T-cell (primary cell): ENCODE measurements at places on chromosomes 7 and 10.

DNA sequence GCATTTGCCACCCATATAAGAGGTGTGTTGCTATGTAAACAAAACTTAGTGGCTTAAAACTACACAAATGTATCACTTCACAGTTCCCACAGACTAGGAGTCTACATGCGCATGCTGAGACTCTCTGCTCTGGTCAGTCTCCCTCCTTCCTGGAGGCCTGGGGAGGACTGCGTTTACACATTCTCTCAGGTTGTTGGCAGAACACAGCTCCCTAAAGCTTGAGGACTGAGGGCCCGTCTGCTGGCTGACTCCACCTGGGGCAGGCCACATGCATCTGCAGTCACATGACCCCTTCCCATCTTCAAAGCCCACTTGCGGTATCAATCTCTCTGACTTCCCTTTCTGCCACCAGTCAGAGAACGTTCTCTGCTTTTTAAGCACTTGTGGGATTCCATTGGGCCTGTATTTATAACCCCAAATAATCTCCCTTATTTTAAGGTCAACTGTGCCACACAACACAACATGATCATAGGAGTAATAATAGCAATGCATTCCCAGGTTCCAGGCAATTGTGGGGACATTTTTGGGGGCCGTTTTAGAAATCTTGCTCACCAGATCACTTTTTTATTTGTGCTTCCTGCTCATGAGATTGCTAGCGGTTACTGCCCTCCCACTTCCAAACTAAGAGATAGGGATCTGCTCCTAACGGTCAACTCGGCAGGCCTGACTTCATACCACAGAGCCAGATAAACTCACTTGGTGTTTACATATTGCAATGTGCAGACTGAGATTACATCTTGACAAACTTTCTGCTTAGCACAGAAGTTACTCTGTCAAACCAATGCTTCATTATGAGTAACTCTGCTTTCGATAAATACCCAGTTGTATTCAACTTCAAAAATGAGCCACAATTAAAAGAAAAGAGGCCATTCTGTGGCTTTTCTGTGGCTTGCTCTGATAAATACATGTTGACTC lies 96.3 kb downstream of the ALOX5 start:
- DNase-seq, result peak; percentile 51

- DNase-seq, result no peak
Observed at GRCh38 chr7:147980826-147981813, 609.4 kb upstream of the C7orf33 start.

- no peak for DNase-seq
Observed at GRCh38 chr10:60155099-60155877, 234.4 kb downstream of the ANK3 start.

DNA sequence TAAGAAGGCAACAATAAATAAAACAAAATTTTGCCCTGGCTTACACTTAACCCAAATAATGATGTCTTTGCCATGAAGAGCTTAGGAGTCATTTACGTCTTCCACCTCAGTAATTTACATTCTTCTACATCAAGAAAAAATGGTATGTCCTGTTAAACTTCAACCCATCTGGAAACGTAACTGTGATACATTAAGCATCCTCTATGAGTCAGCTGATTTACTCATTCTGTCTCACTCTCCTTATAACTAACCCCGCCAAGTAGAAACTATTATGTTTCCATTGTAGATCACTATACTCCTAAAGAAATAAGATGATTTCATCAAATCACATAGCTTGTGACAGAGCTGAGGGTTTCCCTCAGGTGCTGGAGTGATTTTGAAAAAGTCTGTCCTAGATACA lies 330.7 kb downstream of the CDC14C start:
- DNase-seq, result no peak

GRCh38 chr10:78513986-78514385 lies 480.3 kb downstream of the RPS24 start:
- no peak for DNase-seq

- DNase-seq, result no peak
Observed at GRCh38 chr7:143237366-143237765, 15.5 kb downstream of the TAS2R40 start.

DNA sequence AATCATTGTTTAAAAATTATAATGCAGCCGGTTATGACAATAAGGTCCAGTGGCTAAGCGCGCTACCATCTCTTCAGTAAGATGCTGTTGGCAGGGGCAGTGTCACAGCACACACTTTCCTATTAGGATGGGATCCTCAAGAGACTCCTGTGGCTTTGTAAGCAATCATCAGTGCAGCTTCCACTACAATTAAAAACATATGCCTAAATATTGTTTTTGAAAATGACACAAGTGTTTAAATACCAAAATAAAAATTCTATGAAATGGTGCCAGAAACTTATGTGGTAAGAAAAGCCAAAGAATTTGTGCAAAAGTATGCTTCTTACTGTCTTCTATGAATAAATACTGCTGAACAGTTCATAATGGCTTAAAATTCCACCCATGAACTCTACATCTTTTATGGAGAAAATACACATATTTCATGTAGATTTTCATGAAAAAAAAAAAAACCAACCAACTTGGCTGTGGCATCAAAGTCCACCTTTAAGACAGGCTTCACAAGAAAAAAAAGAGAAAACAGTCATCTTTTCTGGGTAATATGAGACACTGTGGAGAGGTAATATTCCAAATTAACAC lies 132.8 kb downstream of the SEMA3C start:
- no peak for DNase-seq

- no peak for DNase-seq
Observed at GRCh38 chr7:123348690-123349089, 148.9 kb upstream of the SLC13A1 start.

GRCh38 chr10:13184730-13185514 lies 23.6 kb downstream of the MCM10 start:
- DNase-seq, result no peak

GRCh38 chr7:134004829-134005505 lies 122.2 kb upstream of the LRGUK start:
- no peak for DNase-seq

GRCh38 chr7:102085218-102085772 lies 201.4 kb upstream of the SH2B2 start:
- DNase-seq, result no peak

GRCh38 chr10:35493196-35494118 lies 111.7 kb upstream of the GJD4 start:
- DNase-seq, result no peak

- DNase-seq, result no peak
Observed at GRCh38 chr7:35003679-35004303, 33.5 kb downstream of the DPY19L1 start.

GRCh38 chr7:118053353-118053752 lies 130.6 kb upstream of the LSM8 start:
- DNase-seq, result no peak

DNA sequence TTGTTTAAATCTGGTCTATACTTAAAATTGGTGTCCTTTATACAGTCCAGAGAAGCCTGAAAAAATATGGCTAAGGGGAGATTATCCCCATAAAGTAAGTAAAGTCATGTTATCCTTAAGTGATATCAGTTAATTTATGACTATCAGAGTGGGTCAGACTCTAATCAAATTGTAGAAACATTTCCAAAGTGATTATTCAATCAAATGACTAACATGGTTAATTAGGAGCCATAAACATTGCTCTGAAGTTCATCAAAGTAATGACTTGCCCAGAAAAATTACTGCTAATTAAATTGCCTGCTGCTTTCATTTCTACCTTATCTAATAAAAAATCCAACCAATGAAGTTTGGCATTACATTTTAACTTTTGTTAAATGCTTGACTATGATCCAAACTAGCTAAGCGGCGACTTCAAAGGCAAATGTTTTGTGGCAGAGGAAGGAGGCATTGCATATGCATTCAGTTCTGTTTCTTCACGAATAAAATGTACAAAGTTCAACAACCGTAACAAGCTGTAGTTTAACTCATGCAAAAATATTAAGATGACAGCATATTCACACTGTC lies 76.7 kb downstream of the ETV1 start:
- DNase-seq, result no peak

DNA sequence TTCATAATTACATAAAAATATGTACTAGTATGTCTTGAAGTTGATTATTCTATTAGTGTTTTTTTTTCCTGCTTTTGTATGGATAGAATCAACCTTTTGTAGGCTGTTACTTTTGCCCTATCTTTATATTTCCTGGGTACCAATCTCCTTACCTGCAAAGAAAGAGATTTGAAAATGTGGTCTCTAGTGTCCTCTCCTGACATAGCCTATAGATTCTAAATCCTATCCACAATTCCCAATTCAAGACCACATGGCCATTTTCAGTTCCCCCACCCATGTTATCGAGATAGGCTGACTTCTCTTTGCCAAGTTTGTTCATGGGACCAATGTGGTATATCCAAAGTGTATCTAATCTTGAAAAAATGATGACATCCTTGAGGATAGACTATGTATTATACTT lies 269.4 kb upstream of the SEMA3D start:
- no peak for DNase-seq

DNA sequence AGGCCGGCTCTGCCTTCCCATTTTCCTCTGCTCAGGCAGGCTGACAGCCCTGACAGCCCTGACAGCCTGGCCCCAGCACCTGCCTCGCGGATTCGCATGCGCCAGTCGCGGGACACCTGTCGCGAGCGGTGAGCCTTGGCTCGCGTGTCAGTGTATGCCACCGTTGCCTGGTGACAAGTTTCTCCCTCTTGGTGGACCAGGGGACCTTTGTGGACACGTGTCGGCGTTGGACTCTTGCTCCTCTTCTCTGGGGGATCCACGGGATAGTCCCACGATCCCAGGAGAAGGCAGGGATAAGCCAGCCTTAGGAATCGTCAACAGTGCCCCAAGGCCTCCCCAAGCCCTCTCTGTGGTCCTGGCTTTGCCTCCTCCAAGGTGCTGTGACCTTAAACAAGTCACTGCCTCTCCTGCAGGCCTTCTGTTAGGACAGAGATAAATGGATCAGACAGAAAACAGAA lies 18.1 kb upstream of the ZNF273 start:
- no peak for DNase-seq

- no peak for DNase-seq
Observed at GRCh38 chr7:81788246-81788645, 18.4 kb upstream of the HGF start.

GRCh38 chr7:65554-65953 lies 126.8 kb upstream of the FAM20C start:
- no peak for DNase-seq

GRCh38 chr7:38461887-38462286 lies 169.3 kb downstream of the AMPH start:
- DNase-seq, result no peak

DNA sequence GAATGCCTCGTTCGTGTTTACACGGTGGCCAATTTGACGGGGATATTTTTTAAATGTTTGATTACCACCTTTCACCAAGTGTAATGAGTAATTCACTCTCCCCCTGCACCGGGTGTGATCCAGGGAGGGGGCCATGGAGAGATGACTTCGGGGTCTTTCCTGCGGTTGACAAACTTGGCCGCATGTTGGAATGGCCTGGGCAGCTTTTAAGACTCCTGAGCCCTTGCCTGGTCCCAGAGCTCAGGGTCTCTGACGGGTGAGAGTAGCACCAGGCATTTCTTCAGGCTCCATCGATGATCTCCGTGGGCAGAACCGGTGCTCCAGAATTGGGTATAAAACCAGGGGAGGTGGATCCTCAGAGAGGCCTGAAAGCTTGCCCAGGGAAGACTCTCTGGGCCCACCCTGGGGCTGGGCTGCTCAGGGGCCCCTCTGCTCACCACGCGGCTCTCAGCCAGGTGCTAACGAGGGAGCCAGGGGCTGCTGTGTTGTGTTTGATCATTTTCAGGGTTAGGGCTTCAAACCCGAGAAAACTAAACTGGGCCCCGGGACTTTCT lies 882 bp downstream of the ZNF282 start:
- DNase-seq, result peak; percentile 9

DNA sequence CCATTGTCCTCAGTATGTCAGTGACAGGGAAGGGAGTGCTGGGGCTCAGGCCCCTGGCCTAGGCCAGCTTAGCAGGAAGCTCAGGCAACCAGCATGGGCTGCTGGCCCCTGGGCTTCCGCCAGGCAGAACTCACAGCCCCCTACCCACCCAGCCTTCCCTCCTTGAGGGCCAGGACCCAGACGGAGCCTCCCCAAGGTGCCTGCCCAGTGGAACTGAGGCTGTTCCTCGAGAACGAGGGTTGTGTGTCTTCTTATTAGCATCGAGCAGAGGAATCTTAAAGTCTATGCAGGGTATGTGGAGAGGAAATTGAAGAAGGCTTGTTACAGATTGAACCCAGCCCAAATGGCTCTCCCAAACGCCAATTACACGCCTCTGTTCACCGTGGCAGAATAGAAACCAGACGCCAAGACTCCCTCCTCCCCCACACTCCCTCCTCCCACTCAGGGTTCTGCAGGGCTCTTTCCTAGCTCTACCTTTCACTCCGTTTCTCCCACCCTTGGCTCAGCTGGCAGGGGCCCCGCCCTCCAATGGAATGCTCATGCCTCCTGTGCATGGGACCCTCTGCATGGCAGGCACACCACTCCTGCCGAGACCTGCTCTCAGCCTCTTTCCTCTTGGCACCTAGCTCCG lies 134.4 kb downstream of the ZMIZ1 start:
- DNase-seq, result no peak

- no peak for DNase-seq
Observed at GRCh38 chr7:117338020-117338419, 15.2 kb upstream of the WNT2 start.

DNA sequence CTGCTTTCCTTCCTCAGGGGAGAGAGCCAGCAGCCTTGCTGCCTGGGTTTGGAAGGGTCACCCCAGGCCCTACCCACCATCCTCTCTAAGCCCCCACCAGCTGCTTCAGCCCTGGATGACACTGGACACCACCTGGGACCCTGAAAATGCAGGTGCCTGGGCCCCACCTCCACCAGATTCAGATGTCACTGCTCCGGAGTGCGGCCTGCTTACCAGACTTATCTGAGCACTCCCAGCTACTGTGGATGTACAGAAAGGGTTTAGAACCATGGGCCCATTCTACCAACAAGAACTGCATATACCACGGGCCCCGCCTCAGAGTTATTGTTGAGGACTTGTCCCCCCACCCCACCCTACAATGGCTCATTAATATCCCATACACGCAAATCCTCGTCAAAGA lies 172.3 kb downstream of the PTPRN2 start:
- no peak for DNase-seq

DNA sequence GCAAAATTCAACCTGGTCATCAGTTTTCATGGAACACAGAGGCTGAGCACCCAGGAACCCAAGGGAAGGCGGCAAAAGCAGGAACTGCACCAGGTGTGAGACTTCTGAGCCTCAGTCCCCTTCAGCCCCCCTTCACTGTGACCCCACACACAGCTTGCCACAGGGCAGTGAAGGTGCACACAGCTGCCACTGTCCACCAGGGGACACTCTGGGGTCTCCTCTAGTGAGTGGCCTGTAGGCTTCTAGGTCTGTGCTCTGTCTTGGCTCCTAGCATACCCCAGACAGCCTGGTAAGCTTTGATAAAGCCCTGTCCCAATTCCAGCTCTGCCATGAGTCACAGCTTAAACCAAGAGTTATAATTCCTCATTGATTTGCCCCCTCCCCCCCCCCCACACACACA lies 12.1 kb downstream of the KCNH2 start:
- DNase-seq, result no peak
